ENCODE measurements at places on chromosomes 6 and 20.

DNA sequence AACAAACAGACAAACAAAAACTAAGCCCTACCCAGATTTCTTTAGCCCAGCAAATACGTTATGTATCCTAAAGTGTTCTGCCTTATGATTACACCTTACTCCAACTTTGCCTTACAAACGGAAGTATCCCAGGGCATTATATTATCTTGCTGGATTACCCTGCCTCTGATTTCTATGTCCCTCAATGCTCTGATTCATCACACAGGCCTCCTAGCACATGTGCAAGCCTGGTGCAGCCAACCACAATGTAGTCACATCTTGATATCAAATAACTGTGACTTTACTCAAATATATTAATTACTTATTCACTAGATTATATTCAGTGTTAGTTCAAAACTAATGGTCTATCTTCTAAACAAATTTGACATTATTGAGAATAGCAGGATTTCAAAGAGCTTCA, 598.6 kb downstream of the TBC1D32 start:
- no peak for DNase-seq

DNA sequence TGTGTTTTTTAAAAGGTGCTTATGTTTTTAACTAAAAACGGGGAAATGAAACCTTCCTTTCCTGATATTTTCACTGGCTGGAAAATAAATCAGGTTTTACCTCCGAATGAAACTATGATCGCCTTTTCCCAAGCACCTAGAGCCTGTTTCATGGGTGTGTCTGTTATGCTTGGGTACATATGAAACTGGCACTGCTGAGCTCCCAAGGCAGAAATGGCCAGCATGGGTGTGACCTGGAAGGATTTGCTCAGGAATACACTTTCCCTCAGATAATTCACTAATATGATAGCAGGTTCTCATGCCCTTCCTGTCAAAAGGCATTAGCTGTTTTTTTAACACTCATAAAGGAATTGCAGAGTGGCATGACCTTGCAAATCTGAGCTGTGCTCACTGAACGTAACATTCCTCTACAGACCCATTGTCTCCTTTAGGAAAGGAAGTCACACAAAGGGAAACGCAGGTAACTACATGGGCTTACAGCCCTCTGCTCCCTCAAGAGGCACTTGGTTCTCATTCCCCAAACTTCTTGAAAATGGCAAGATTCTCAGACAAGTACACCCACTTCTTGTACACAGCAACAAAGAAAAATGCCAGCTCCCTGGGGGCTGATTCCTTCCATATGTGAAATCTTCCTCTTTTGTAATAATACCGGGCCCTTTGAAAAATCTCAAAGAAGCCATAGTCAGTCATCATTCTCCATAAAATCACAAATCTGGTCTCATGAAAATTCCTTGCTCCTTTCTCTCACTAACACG, 72.7 kb downstream of the METTL24 start:
- DNase-seq: no peak

GRCh38 chr6:119449331-119450156, 100.0 kb upstream of the MAN1A1 start:
- DNase-seq: no peak

- no peak for DNase-seq
Measured at GRCh38 chr6:139539852-139540251, 165.4 kb upstream of the CITED2 start.

GRCh38 chr6:92892626-92893170, 526.7 kb downstream of the EPHA7 start:
- no peak for DNase-seq

DNA sequence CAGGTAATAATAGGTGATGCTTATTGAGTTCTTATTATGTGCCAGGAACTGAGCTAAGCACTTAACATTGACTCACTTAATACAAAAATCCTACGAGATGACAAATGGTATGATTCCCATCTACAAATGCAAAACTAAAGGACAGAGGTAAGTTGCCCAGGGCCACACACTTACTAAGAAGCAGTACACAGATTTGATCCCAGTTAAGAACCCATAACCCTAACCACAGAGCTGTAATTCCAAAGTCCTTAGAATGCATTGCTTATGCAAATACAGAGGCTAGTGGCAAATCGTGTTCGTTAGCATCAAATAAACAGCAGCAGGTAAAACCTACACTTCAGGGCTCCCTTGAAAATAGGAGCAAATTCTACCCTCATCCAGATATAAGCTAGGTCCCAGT, 104.0 kb downstream of the SASH1 start:
- no peak for DNase-seq

- no peak for DNase-seq
Measured at GRCh38 chr6:130766239-130767144, 60.7 kb upstream of the SMLR1 start.

- DNase-seq: no peak
Measured at GRCh38 chr6:115540077-115540869, 520.4 kb downstream of the FRK start.

GRCh38 chr20:21102603-21103311, 3.4 kb downstream of the LINC00237 start:
- DNase-seq: peak; percentile 23

DNA sequence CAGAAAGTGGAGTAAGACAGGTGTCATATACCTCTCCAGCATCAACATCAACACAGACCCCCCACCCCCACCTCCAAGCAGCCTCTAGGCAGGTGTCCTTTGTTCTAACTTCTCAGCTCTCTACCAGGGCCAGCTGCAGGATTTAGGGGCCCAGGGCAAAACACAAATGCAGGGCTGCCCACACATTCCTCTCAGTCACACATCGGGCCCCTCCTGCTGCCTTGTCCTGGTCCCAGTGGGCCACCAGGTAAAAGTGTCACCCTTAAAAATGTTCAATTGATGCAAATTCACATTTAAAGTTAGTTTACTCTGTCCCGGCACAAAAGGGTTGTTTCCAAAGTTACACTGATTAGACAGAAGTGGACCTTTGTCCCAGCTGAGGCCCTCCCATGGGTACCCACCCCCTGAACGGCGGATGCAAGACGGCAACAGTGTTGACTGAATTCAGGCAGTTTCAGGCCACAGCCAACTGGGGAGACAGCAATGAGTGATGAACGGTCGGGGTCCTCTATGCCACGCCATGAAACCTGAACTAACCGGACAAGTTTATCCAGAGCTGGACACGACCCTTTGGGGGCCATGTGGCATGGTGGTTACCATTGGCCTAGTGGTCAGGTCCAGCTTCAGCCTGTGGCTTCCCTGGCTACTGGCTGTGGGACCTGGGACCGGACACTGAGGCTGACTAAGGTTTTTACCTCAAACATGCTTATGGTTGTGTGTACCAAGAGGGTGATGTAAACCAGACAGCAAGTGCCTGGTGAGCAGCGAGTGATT, 52.2 kb upstream of the UNC93A start:
- no peak for DNase-seq

DNA sequence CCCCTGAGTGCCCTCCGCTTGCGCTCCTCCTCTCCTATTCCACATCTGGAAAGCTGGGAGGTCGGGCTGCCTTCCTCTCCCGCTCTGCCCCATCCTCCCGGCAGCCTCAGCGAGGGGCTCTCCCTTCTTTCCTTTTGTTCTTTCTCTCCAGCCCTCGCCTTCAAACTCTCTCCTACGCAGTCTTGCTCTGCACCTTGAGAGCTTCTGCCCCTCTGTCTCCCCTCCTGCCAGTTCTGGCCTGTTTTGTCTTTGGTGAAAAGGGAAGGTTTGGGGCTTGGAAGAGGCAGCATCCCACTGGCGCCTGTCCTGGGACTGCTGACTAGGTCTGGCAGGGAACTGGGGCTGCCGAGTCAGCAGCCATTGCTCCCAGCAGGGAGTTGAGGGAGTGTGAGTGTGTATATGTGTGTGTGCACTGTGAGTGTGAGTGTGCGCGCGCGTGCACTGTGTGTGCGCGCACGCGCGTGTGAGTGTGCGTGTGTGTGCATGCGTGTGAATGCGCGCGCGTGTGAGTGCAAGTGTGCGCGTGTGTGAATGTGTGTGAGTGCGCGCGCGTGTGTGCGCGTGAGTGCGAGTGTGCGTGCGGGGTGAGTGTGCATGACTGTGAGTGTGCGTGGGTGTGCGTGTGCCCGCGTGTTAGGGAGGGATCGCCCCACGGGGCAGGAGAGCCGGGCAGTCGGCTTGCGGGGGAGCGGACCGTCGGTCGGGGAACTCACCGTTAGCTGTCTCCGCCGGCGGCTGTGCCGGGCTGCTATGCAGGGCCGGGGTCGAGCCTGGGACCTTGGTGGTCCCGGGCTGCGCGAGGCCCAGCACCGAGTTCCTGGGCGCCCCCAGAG, 523 bp downstream of the CPXM1 start:
- no peak for DNase-seq

- no peak for DNase-seq
Measured at GRCh38 chr6:55437141-55437540, 109.9 kb downstream of the GFRAL start.
